ENCODE measurements at places on chromosomes 16 and 17.

DNA sequence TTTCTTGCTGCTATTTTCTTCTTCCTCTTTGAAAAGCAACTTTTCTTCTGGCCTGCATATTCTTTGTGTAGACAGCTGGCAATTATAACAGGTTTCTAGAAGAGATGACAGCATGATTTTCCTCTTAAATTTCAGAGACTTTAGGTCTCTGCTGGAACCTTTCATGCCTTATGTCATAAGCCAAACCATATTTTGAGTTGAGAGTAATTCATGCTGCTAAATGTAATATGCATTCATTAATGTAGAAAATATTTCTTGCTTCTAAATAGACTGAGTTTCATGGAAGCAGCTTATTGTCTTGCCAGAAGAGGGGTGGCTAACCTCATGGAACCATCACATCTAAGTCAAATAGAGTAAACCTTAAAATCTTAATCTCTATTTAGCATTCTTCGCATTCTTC, 25.9 kb upstream of the ABCA9 start:
- no peak for DNase-seq

GRCh38 chr17:20155258-20156195, 146.4 kb downstream of the SPECC1 start:
- DNase-seq = peak; percentile 88

GRCh38 chr16:23414731-23415130, 38.3 kb downstream of the COG7 start:
- no peak for DNase-seq

GRCh38 chr16:57084257-57084770, 8.1 kb upstream of the CPNE2 start:
- DNase-seq = no peak

GRCh38 chr16:60640038-60640437, 1396.2 kb downstream of the CDH8 start:
- DNase-seq = no peak
